ENCODE measurements at places on chromosomes 3 and 15. TPM values are rescaled to one million over a fixed set of nuclear protein-coding genes. Genes with fewer than 3 reads are reported as not detected.

The HDAC11 gene
- polyA plus RNA-seq: 18.3 TPM

The EIF2B5 gene
- 109 TPM for polyA plus RNA-seq

The EPHB1 gene
- polyA plus RNA-seq: 19.1 TPM

The NANOGP8 gene
- polyA plus RNA-seq: not detected

The CHRNA7 gene
- polyA plus RNA-seq: 3.1 TPM

The C3orf49 gene
- not detected for polyA plus RNA-seq

The NUP210 gene
- 8.2 TPM for polyA plus RNA-seq

Measured in neural cell (in vitro differentiated cells).